ENCODE measurements at places on chromosomes 3 and 15.
A peak's percentile ranks its signal among the peaks of the same experiment; 100 is the strongest.

GRCh38 chr15:66716656-66717020, 14.6 kb downstream of the SMAD6 start:
- no peak for DNase-seq

DNA sequence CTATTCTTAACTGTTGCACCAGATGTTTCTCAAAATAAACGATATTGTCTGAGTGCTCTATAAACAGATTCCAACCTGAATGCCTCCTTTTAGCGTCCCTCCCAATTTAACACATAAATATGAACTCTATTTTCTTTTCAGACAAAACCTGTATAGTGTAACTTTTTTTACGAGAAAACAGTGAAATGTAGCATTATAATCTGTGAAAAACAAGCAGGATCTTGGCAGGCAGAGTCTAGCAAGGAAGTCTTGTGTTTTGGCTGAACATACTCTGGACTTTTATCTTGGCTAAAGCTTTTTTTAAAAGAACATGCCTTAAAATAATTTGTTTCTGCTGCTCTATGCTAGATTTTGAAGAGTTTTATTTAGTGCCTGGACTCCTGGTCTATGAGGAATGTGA, 150.5 kb downstream of the ROBO2 start:
- no peak for DNase-seq

GRCh38 chr3:52831500-52832301, 1.2 kb upstream of the ITIH4 start:
- DNase-seq = peak; percentile 49

DNA sequence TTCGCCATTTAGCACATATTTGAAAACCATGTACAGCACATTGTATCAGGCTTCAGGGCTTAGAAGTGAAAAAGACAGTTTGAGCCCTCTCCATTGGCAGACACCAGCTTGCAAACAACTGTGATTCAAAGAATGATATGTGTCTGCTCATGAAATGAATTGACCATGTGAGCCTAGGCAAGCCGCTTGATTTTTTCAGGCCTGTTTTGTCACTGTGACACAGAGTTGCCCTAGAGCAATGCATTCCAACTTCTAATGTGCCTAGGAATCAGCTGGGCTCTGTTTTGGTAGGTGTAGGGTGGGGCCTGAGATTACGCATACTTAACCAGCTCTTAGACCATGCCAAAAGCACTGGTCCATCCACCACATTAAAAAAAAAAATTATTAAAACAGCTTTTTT, 53.0 kb downstream of the ATP2C1 start:
- DNase-seq = no peak

DNA sequence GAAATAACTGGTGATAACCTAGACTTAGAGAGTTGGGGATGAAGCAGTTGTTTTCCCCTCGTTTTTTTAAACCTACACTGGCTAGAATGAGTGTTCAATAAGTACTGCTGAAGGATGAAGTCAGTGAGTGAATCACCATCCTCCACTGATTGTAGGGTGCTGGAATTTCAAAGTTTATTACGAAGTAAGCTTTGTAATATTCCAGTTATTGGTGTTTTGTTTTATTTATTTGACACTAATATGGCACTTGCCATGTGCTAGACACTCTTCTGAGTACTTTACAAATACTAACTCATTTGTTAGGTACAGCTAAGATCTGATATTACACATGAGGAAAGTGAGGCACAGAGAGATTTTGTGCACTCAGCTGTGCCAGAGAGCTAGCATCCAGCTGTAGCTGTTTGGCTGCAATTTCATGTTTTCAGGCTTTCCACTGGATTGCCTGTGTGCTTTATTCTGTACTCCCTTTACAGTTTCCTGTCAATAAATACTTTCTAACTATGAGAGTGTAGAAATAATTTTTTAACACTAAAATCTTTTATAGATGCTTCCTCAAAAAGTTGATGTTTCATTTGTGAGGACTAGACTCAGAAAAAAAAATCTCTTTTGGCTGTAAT, 5.8 kb downstream of the MAP2K5 start:
- DNase-seq = no peak

GRCh38 chr3:29215948-29216347, 64.9 kb upstream of the RBMS3 start:
- no peak for DNase-seq

DNA sequence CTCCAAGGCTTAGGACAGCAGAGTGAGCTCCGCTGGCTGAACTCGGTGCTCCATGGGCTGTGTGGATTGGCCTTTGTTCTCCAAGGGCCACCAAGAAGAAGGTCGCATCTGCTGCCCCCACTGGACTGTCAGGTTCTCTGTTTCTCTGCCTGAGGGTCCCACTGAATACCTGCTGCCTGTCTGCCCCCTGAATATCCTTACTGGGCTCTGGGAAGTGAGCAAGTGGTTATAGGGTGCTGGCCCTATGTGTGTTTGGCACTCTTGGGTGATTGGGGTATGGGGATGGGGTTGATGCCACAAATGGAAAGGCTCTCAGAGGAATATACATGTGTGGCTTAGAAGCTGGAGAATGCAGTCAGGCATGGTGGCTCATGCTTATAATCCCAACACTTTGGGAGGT, 82.3 kb downstream of the THSD4 start:
- DNase-seq = no peak

- DNase-seq = no peak
Measured at GRCh38 chr3:17047894-17048293, 163.1 kb downstream of the PLCL2 start.

GRCh38 chr3:24454856-24455255, 39.8 kb downstream of the THRB start:
- no peak for DNase-seq

- no peak for DNase-seq
Measured at GRCh38 chr3:70607469-70607868, 295.0 kb upstream of the MDFIC2 start.

- DNase-seq = no peak
Measured at GRCh38 chr3:171835116-171835515, 8.0 kb upstream of the TMEM212 start.

DNA sequence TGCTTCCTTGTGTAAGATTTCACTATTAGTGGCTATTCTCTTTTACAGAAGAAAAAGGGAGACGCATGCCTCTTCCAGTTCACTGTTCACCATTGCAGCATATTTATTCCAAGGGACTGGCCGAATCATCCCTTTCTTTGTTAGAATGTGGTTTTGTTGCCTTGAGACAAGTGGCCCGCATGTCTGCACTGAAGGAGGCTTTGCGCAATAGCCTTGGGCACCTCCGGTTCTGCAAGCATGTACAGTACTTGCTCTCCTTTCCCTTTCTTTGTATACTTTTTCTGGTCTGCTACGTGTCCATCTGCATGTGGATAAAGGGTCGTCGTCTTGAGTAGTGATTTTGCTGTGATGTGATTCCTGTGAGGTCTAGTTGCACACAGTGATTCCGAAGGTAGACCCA, 43.0 kb downstream of the FLNB start:
- peak; percentile 65 for DNase-seq

Data from A549 (cell line).